ENCODE measurements at places on chromosomes 6 and 20. TPM values are rescaled to one million over a fixed set of nuclear protein-coding genes. Genes with fewer than 3 reads are reported as not detected.

GRCh38 chr6:138215093-138215782, 3.1 kb downstream of the PBOV1 start:
- no peak for DNase-seq

- DNase-seq = peak; percentile 28
These were observed 1.4 kb downstream of the STAU1 start for GRCh38 chr20:49186535-49187329.

- DNase-seq = no peak
These were observed 58.1 kb downstream of the INSM1 start for GRCh38 chr20:20425823-20426654.

DNA sequence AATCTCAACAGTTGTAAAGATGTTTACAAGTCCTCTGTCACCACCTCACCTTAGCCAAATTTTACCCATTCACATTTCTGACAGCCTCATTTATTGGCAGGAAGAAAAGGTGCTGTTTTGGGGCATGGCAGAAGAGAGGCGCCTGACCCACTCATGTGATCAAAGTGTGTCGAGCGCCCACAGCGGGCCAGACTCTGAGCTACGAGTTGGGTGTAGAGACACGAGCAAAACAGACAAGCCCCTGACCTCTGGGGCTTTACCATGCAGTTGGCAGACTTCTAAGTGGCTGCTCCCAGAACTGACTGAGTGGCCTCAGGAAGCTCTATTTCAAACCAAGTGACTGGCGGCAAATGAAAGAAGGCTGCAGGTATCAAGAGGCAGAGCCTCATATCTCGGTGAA, 167.0 kb downstream of the SOBP start:
- no peak for DNase-seq

DNA sequence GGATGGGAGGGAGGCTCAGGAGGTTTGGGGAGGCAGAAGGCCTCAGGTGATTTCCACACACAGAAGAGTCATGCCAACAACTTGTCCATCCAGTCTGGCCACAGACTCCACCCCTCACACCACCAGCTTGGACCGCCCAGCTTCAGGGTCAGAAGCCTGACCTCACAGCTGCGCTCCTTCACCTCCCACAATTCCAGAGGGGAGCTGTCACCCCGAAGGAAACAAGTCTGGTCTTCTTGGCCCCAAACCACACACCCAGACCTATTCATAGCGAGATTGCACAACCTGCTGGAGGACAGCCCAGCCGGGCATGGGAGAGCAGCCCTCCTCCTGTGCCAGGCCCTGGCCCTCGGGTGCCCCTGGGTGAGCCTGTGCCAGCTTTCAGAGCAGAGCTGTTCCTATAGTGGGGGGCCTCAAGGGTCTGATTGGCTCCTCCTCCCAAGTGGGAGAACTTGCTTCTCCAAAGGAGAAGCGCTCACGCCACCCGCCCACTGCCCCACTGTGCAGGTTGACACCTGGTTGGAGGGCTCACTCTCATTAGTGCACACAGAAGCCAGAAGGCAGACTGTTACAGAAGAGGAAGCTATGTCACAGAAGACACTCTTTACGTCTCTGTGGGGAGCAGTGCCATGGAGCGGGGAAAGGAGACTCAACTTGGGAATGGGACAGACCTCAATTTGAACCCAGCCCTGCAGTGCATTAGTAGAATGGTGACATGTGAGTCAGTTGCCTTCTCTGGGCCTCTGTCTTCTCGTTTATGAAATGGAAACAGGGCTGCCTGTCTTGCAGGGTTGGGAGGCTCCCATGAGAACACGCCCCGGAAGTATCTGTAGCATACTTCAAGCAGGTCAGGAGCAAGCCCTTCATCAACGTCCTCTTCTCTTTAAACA, 128.8 kb downstream of the FOXO3 start:
- peak; percentile 74 for DNase-seq

HCK gene
- not detected for total RNA-seq

KCNG1 gene
- 11.3 TPM for total RNA-seq
